Spinal cord (tissue), 10 donors: ENCODE measurements at places on chromosomes 7 and 10. TPM values are rescaled to one million over a fixed set of nuclear protein-coding genes. Genes with fewer than 3 reads are reported as not detected.

IL15RA gene
- 2.1 TPM for total RNA-seq

SPDYE16 gene
- total RNA-seq, result 0.28 TPM

NUTM2A gene
- 1.2 TPM for total RNA-seq

GPER1 gene
- 12.2 TPM for total RNA-seq

RAB11FIP2 gene
- 51.6 TPM for total RNA-seq

NEBL gene
- total RNA-seq, result 103 TPM

TAS2R16 gene
- not detected for total RNA-seq

SH2D4B gene
- total RNA-seq, result 0.11 TPM

ESYT2 gene
- total RNA-seq, result 69.6 TPM

SUN1 gene
- 166 TPM for total RNA-seq

RASA4B gene
- total RNA-seq, result 12.5 TPM

TUBB8 gene
- total RNA-seq, result 0.11 TPM

PRSS2 gene
- not detected for total RNA-seq

NKX2-3 gene
- not detected for total RNA-seq

WDR37 gene
- total RNA-seq, result 18.7 TPM

FBXL13 gene
- total RNA-seq, result 7.2 TPM

RBM20 gene
- total RNA-seq, result 1.1 TPM

SPDYE5 gene
- 0.11 TPM for total RNA-seq

LRRTM3 gene
- 28.6 TPM for total RNA-seq

THSD7A gene
- 50.5 TPM for total RNA-seq

SLC13A1 gene
- not detected for total RNA-seq

C10orf67 gene
- 0.69 TPM for total RNA-seq

SEPTIN7 gene
- total RNA-seq, result 544 TPM

GIMAP7 gene
- total RNA-seq, result 3.3 TPM

SPACDR gene
- 2.0 TPM for total RNA-seq

KCNIP2 gene
- 14.4 TPM for total RNA-seq

KIAA1217 gene
- total RNA-seq, result 26.7 TPM

PAX2 gene
- total RNA-seq, result 13.6 TPM

SGCE gene
- total RNA-seq, result 104 TPM

GFRA1 gene
- total RNA-seq, result 109 TPM

CLDN4 gene
- 0.20 TPM for total RNA-seq

VPS37D gene
- 8.9 TPM for total RNA-seq

CDC14C gene
- total RNA-seq, result not detected

IGFBP1 gene
- total RNA-seq, result 0.40 TPM

NOS3 gene
- 2.4 TPM for total RNA-seq

TFPI2 gene
- total RNA-seq, result 5.4 TPM

HELLS gene
- total RNA-seq, result 27.3 TPM

GHRHR gene
- total RNA-seq, result 4.4 TPM

CAV1 gene
- 71.0 TPM for total RNA-seq

CHRM2 gene
- 5.3 TPM for total RNA-seq

TEX36 gene
- total RNA-seq, result 0.40 TPM

VSTM2A gene
- total RNA-seq, result 124 TPM

ICA1 gene
- 33.3 TPM for total RNA-seq

SDK1 gene
- total RNA-seq, result 10.4 TPM

METTL27 gene
- 4.2 TPM for total RNA-seq
